ENCODE measurements at places on chromosomes 3 and 15.

GRCh38 chr3:171453180-171453886 is 6.9 kb downstream of the TNIK start:
- DNase-seq: no peak

- DNase-seq: no peak
These were observed 6.6 kb upstream of the KBTBD8 start for GRCh38 chr3:66991459-66991858.

DNA sequence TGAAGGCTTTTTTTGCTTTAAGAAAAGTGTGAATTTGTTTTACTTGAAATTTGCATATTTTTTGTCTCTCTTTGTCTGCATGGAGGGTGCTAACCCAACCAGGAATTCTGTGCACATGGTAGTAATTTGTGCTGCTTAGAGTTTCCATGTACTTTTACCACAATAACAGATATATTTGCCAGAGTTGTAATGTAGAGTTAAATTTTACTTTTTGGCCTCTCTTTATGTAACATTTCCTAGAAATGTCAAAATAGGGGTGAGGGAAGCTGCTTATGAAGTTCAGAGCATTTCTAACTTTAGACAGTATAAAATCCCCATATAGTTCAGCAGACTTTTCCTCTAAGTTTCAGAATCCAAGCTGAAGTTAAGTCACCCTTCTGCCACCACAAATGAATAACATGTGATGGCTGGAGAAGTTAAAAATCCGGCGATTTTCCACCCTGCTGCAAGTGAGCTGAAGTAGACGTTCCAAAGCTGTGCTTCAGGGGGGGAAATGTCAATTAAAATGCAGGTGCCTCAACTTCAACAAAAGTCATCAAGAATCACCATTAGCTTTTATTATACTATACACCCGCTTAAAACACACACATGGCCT is 385.7 kb upstream of the NR2F2 start:
- no peak for DNase-seq

DNA sequence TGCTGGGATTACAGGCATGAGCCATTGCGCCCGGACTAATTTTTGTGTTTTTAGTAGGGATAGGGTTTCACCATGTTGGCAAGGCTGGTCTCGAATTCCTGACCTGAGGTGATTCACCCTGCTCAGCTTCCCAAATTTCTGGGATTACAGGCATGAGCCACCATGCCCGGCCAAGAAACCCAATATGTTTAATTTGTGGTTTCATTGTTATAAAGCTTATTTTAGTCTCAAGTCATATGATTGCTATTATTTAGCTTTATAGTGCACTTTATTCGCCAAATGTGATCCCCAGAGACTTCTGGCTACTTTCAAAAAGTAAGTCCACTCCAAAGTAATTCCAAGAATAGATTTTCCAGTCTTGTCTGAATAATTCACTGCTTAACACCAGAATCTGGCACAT is 19.3 kb upstream of the SLC4A7 start:
- DNase-seq: no peak

- no peak for DNase-seq
These were observed 69.1 kb upstream of the XCR1 start for GRCh38 chr3:46096336-46096735.

GRCh38 chr3:14548321-14548729 is 8.2 kb upstream of the GRIP2 start:
- no peak for DNase-seq

- DNase-seq: no peak
These were observed 182.1 kb downstream of the CLSTN2 start for GRCh38 chr3:140117096-140117526.

DNA sequence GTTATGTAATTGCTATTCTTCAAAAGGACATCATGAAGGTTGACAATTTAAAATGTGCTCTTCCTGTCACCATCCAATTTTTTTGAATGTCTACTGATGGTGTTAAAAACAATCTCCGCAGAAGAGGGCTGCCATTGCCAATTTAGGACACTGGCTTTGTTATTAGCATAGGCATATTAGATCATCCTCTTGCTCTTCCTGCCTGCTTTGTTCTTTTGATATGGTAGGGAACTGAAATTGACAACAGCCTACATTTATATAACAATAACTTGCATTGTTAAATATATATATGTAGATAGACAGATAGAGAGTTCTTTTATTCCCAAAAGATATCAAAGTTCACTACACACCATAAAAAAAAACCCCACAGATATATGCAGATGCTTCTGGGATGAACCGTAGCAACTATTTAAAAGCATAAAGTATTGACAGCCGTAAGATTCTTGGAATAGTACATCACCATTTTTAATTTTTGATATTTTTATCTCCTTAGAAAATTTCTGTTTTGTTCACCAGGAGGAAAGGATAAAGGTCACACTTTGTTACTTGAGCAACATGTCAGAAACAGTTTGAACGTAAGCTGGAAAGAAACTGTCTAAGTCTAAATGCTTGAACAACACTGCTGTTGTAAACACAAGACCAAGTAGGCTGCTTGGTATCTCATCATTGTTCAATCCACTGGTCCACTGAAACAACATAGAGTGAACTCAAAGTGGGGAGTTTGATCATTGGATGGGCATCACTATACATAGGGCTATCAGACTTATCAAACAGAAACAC is 66.5 kb downstream of the MDFIC2 start:
- DNase-seq: no peak

GRCh38 chr3:80785475-80785874 is 976.0 kb downstream of the GBE1 start:
- no peak for DNase-seq

DNA sequence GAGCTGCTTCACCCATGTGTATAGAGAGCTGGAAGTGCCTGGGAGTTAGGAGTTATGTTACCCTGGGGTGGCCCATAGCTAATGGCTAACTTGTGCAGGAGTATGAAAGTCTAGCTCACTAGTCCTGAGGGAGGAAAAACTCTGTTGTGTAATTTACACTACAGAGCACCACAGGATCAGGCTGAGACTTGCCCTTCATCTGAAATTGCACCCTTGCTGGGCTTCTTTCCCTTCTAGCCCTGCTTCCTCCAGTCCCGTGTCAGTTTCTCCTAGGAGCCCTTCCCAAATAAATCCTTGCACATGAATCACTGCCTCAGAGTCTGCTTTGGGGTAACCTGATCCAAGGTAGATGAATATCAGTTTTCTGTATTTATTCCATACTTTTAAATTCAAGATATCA is 40.0 kb downstream of the CTXND1 start:
- no peak for DNase-seq

GRCh38 chr15:77418966-77419835 is 703 bp downstream of the PEAK1 start:
- DNase-seq: peak; percentile 23

- no peak for DNase-seq
These were observed 18.2 kb downstream of the PTH1R start for GRCh38 chr3:46895761-46896160.

DNA sequence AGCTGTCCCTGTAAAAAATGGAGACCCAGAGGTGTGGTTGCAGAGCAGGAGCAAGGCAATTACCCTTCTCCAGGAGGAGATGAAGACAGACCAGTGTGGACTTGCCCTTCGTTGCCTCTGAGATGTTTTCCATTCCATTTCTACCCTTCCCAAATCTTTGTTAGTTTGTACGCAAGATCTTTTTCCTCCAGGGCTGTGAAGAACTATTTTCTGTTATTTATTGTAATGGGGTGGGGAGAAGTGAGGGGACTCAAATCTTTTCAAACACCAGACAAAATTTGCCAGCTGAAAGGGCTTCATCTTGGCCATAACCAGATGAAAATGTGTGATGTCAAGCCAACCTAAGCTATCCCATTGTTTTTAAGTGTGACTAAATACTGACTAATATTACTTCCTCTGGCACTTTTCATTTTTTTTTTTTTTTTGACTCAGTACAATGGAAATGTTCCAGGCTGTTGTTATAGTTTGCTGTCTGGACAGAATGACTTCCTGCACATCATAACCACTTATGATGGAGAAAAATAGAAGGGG is 271.3 kb upstream of the TPRG1 start:
- DNase-seq: no peak

DNA sequence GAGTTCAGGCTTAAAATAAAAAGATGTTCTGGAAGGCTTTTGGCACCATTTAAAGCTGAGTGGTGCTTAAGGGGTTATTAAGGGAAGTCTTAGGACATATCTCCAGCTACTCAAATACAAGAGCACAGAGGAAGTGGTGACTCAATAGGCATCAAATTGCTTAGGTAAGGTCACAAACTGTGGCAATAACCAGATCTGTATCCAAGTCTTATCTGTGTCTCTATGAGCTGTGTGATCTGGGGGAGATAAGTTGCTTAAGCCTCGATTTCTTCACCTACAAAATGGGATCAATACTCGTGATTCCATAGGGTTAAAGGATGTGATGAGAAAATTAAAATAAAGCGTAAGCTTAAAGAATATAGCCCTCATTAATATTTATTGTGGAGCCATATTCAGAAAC is 7.6 kb downstream of the HDC start:
- no peak for DNase-seq

GRCh38 chr3:136905549-136905948 is 43.5 kb downstream of the NCK1 start:
- no peak for DNase-seq

DNA sequence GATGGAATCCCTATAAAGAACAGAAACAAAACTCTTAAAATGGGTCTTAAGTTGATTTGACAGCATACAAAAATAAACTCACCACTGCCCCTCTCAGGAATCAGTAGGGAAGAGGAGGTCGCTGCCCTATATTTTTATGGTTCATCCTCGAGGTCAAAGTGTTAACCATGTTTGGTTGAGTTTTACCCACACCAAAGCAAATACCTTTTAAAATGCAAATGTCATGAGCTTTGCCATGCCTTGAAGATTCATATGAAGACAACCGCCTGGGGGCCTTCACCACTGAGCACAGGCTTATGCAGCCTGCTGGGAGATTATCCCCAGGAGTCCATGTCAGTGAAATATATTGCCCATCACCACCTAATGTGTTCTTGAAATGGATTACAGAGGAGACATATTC is 66.1 kb downstream of the GLB1 start:
- no peak for DNase-seq

DNA sequence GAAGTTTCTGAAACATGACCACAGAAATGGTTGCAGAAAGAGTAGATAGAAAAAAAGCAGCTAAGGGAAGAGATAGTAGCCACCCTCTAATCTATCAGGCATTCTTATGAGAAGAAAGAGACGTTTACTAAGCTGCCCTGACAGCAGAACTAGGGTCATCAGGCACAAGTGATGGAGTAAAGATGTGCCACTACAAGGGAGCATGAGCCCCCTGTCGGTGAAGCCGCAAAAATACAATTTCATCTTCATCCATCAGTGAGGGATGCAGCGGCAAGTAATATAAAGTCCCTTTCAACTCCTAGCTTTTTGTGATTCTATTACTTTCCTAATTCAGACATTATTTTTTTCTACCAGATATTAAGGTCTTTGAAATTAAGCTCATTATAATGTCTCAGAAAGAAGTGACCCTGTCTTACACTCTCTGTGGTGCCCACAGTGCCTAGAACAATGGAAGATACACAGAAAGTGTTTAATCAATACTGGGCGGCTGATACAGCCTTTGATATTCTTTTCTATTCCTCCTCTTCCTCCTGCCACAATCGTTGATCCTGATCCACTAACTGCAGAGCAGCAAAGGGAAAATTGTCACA is 651.6 kb downstream of the NTRK3 start:
- DNase-seq: no peak

DNA sequence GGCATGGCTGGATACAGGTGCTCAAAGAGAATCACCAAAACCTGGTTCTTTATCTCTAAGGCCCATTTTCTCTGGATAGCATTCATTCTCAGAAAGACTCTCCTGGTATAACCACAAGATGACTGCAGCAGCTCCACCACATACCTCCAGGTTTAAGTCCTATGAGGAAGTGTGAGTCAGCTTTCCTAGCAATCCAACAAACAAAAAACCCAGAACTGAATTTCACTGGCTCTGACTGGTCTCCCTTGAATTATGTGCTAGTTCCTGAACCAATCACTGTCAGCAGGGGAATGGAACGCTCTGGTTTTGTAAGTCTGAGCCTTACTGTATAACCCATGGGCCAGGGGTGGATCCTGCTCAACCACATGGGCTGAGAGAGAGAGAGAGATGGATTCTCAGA is 27.2 kb downstream of the MRPL46 start:
- no peak for DNase-seq

Measured in CD4-positive, alpha-beta T cell treated with Interferon alpha-2 for 1 hour (primary cell).